ENCODE measurements at places on chromosomes 5 and 9.

DNA sequence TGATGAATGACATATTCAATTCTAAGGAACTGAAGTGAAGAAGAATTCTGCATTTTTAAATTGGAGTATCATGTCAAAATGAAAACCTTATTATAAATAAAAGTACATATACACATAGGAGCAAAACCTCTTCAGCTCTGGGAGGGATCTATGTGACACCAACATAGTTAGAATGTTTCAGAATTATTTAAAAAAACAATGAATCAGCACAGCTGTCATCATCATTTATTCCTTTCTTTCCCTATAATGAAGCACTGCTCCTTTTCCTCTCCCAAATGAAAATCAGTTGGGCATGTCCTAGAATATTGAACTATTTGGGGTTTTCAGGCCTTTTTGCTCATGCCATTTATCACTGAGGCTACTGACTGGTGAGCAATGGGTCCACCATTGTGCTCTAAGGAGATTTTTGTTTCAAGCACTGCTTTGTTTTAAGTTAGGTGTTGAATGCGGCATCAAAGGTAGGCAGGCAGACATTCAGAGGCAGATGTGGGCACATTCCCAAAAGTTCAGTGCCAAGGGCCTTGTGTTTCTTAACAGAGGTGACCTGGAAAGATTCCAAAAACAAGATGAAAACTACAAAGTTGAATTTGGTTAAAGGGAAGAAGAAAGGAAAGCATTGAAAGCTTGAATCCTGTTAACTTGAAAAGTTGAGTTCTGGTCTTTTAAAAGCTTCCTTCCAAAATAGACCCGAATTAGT is 126.4 kb upstream of the ADAMTSL1 start:
- no peak for DNase-seq

GRCh38 chr9:35515766-35516165 is 25.9 kb downstream of the RUSC2 start:
- no peak for DNase-seq

DNA sequence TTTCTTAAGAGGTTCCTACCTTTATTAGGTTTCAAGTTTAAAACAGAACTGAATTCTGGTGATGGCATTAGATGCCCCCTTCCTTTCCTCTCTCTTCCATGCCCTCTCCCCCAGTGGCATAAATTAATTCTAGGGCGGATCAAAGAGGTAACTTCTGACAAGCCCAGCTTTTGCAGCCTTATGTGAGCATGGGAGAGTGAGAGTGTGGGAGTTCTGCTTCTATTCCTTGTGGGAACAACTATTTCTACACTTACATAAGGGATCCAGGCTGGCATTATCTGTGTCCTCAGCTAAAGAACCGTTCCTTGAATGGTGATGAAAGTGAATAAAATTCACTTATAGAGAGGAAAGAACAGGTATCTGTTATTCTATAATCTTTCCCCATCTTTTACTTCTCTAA is 437.6 kb downstream of the KIF4B start:
- no peak for DNase-seq

GRCh38 chr9:7520396-7520795 is 279.2 kb downstream of the DMAC1 start:
- DNase-seq = no peak

- no peak for DNase-seq
Observed at GRCh38 chr5:36756848-36757247, 119.7 kb upstream of the NIPBL start.

- DNase-seq = no peak
Observed at GRCh38 chr5:28558196-28558595, 1519.8 kb upstream of the CDH9 start.
